NCI-H1694 (cell line): ENCODE measurements at places on chromosomes 5 and 9.

DNA sequence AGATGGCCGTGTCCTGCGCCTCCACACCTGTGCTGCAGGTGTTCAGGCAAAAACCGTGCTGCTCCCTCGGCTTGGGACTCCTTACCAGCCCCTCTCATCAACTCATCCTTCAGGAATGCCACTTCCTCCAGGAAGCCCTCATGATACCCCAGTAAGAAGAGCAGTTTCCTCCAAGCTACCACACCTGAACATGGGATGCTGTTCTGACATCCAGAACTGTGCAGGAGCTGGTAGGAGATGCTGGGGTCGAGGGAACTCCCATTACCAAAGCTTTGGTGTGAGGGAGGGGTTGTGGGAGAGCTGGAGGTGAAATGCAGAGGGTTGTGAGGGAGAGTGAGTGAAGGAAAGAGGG is 18.9 kb downstream of the CARD19 start:
- DNase-seq: no peak

DNA sequence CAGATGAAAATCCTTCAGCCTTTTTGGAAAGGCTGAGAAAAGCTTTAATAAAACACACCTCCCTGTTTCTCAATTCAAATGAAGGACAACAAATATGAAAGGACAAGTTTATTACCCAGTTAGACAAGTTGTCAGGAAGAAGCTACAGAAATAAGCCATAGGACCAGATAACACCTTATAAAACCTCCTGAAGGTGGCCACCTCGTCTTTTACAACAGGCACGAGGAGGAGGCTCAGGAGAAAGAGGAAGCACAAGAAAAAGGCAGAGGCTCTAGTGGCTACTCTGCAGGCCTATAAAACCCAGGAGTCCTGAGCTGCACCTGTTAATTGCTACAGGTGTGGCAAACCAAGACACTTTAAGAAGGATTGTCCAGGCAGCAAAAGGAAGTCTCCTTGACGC is 352.1 kb upstream of the CDH18 start:
- no peak for DNase-seq

DNA sequence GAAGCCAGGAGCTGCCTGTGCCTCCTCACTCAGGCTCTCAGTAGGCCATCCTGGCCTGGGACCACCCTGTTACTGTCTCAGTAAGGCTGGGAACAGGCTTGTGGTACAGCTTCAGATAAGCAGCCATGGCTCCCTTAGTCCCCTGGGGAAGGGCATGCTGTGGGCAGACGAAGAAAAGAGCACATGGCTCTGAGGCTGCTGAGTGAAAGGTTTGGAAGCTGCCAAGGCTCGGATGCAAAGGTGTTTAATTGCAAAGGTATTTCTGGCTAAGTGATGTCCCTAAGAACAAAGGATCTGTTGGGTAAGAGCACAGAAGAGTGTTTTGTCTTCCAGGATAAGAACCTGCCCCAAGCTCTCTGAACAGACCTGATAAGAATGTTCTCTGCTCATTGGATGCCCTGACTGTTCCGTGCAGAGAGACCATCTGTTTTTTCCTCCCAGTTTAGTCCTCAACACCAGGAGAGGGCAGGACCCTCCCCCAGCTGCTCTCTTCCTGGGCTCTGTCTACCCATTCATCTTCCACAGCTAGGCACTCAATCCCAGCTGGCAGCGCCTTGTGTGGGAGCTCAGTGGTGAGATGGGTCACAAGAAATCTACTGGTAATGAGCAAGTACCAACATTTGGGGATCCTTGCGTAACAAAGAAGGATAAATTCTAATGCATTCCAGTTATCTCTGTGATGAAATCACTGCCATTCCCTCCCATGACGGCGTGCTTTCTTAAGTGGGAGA is 17.7 kb downstream of the ANGPTL2 start:
- peak; percentile 84 for DNase-seq

DNA sequence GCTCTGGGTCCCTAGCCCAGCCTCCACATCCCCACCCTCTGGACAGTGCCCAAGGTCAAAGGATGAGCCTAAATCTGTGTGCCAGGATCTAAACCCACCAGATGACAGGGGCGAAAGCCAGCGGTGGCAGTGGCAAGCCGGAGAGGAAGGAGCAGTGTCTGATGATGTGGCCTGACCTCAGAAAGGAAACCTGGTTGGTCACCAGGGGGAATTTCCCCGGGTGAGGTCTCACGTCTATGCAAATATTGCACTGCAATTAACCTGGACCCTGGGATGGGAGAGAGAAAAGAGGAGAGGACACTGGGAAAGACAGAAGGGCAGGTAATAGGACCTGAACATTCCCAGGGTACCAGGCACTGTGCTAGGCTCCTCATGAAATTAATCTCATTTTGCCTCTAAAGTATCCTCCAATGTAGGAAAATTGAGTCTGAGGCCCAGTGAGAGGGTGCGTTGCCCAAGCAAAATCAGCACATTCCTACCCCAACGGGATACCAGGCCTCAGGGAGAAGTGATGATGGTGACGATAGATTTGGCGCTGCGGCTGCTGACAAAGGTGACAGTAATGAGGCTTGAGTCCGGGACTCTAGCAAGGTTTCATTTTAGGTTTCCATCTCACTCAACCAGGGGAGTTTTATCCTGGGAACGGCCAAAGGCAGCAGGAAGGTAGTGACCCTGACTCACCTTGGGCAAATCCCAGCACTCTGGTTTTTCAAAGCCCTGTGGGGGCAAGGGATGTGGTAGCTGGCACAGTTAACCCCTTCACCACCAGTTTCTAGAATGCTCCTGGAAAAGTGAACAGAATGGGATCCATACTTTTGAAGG is 13.4 kb upstream of the TNIP1 start:
- DNase-seq: no peak
